Stimulated activated effector memory CD8-positive, alpha-beta T cell treated with anti-CD3 and anti-CD28 coated beads, Interleukin-12 subunit alpha, Interleukin-12 subunit beta, amount 100 ng/mL, for 72 hours (primary cell): ENCODE measurements at places on chromosomes 5 and 9.

DNA sequence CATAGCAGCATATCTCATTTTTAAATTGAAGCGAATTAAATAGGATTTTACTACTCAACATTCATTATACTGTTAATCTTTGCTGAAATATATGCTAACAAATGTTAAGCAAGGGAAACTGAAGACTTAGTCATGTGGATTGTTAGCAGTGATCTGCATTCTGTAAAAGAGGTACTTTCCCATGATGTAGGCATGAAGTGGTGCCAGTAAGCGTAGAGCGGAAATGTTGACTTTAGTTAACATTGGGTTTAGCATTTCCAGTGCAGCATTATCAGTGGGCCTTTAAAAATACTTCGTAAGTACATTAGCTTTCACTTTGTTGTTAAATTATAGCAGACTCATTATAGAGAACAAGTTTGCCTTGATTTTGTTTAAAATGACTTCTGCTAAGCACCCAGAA, 130.3 kb downstream of the CDC42SE2 start:
- no peak for DNase-seq

DNA sequence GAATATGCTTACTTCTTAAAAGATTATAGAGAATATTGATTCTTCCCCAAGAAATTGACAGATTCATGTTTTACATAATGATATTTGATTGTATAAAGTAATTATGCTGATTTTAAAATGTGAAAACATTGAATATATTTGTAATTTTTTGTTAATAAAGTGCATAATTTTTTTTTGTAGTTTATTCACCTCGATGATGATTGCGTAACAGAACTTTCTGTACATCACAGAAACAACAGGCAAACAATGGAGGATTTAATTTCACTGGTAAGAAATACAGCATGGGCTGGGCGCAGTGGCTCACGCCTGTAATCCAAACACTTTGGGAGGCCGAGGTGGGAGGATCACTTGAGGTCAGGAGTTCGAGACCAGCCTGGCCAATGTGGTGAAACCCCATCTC, 70.1 kb downstream of the MELK start:
- no peak for DNase-seq

GRCh38 chr5:113311301-113311700, 123.5 kb downstream of the TSSK1B start:
- no peak for DNase-seq

DNA sequence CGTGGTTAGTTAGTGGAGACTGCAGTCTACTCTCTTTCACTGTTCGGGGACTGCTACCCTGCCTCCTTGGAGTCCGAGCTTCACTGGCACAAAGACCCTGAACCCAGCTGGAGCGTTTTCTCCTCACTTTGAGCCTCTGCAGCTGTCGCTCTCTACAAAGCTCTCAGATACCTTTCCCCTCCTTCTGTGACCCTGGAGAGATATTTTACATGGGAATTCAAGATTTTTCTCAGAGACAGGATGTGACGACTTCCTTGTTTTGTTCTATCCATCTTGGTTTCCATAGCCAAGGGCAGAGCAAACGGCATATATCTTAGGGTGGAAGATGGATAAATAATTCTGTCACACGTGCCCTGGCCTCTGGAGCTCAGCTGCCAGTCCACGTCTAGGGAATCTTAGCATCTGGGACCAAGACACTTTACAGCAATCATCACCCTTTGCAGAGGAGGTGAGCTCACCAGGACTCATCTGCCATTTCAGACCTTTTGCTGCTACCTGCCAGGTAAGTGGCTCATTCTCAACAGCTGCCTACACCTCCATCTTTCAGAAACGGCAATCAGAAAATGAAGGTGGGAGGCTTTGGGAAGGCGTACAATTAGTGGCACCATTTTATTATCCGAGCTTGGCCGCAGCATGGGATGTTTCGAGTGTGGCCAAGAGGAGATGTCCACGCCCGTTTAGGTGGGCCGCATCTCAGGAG, at the start of gene BTNL9:
TSS of gene BTNL9 (plus strand) at position 336 of the 700 bp plus-strand sequence. CDS start 5,224 bp downstream, outside the sequence.
- DNase-seq, result no peak

DNA sequence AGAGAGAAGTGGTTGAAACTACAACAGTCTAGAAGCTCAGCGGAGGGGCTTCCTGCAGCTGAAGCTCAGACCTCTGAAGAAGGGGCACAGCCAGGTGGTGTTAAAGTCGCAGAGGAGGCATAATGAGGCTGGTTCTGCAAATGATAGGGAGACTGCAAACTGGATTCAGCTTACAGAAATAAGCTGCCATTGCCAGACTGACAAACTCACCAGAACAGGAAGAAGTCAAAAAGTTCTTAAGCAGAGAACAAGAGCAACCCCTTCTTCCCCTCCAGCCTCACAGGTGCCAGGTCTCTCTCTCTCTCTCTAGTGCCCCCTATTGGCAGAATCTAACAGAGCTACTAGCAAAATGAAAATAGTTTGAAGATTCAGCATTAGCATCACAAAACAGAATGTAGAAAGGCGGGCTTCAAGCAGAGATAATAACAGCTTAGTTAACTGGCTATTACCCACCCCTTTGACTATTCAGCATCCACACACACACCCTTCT, 76.7 kb downstream of the GRAMD2B start:
- DNase-seq, result no peak

GRCh38 chr9:109143881-109144562, 23.0 kb downstream of the FRRS1L start:
- DNase-seq, result no peak

GRCh38 chr9:118455788-118456187, 751.6 kb downstream of the TLR4 start:
- DNase-seq, result no peak

DNA sequence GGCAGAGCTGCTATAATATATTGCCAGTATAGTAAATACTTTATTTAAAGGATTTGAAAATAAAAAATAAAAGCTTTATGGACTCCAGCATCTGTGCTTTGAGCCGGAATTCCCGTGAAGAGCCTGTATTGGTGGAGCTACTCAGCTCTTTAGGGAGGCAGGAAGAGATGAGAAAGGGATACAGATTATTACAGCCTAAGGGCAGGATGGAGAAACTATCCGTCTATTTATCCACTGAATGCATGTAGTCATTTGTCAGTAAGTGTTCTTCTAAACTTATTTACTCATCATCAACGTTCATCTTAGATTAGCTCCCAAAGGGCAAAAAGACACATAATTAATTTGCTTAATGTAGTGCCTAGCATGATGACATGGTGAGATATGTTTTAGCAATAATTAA, 48.4 kb downstream of the SLC1A1 start:
- no peak for DNase-seq

DNA sequence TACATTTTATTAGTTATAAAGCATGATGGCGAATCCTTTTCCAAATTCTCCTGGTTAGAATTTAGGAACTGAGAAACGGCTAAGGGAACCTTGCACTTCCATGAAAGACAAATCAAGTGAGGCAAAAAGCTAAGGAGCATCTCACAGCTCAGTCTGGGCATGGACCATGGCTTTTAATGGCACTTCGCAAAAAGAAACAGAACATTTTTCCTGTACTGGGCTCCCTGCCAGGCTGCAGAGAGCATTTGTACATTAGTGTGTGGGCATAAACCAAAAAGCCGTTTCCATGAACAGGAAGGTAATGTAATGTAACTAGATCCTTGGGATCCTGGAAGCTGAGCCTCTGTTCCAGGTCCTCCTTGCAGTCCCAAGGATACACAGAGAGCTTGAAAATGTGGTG, 354.2 kb downstream of the MRPS30 start:
- no peak for DNase-seq

DNA sequence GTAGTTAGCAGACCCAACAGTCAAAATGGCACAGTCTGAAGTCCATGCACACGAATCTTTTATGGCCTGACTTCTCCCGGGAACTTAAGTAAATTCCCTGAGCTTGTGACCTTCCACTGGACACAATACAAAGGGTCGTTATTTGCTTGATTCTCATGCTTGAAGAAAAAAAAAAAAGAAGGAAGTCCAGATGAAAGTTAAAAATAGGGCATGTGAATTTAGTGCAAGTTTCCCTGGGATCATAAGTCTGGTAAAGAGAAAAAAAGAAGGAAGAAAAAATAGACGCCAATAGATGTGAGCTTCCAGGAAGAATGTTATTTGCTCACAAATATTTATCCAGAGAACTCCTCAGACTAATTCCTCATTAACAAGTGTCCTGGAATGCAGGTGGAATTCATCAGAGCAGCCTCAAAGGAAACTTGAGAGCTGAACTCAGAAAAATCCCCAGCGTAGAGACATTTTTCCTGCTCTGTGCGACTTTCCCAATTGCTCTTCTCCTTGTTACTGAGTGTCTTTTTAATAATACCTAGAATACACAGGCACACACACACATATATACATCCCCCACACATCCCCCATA, 616.3 kb downstream of the EBF1 start:
- no peak for DNase-seq

DNA sequence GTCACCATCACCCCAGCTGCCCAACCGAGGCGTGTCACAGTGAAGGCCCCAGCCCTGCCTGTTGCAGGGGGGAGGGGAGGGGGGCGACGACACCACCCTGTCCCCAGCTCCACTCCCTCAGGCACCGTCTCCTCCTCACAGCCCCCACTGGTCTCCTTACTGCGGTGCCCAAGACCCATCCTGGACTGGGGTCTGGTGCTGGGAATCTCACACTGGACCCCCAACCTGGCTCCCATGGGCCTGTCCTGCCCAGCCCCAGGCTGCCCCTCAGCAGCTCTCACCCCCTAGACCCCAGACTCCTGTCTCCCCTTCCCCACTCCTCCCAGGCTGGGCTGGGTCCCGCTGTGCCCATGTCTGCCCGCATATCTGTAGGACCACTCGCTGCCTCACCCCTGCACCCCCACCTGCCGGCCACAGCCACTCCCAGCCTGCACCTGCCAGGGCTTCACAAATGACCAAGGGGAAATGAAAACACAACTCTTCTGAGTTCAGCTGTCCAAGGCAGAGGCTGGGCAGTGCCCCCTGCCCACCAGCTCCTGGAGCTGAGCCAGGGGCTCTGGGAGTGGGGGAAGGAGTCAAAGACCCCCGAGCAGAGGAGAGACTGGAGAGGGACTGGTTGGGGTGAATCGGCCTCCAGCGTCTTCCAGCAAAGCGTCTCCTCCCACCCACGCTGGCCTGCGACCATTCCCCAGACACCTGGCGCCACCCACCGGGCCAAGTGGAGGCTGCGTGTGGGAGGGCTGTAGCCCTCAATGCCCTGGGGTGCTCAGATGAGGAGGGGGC, 32.6 kb upstream of the EGFL7 start:
- DNase-seq, result peak; percentile 70

DNA sequence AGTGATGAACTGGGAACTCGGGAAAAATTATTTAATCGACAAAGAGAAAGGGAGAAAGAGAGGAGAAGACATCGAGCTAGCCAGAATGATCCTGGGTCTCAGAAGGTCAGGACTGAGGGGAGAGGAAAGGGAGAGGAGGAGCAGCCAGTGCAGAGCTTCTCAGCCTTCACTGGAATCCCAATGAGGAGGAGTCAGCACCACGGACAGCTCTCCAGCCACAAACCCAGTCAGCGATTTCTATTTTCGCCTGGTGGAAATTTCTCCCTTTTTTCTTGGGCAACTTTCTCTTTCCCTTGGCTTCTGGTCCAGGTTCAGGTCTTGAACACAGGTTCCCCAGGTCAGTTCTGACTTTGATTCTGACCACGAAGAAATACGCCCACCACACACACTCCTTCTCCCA, 1.6 kb upstream of the BRINP1 start:
- no peak for DNase-seq

DNA sequence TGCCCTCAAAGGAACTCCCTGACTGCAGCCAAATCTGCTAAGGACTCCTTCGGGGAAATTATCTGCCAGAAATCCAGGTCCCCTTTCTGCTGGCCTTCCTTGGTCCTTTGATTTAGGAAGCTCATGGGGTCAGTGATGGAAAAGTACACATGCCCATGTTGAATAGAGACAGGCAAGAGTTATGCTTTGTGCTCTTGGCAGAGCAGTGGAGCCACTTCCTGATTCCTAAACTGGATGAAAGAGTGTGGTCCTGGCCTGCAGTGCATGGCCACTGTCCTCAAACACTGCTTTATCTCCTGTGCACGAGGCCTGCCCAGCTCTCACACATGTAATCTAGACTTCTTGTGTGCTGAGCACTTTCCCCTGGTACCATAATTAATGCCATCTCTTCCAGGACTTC, 2.0 kb upstream of the EBF1 start:
- DNase-seq, result no peak

DNA sequence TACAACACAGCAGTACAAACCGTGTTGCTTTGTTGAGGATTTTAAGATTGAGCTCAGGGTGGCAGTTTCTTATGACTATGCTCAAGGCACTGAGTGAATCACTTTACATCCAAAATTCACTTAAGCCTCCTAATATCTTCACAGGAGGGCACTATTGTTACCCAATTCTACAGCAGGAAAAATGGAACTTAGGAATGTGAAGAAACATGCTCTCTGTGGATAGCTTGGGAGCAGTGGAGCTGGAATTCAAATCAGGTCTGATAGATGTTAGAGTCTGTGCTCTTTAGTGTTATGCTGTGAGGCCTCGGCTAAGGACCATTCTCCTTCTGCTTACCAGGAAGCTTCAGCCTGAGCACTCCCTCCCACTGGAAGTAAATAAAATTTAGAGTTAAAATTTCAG, 18.7 kb upstream of the HMHB1 start:
- DNase-seq, result no peak

- peak; percentile 77 for DNase-seq
Measured at GRCh38 chr9:128026255-128026772, 40.8 kb downstream of the NAIF1 start.

GRCh38 chr9:10674586-10674985, 61.8 kb upstream of the PTPRD start:
- no peak for DNase-seq

DNA sequence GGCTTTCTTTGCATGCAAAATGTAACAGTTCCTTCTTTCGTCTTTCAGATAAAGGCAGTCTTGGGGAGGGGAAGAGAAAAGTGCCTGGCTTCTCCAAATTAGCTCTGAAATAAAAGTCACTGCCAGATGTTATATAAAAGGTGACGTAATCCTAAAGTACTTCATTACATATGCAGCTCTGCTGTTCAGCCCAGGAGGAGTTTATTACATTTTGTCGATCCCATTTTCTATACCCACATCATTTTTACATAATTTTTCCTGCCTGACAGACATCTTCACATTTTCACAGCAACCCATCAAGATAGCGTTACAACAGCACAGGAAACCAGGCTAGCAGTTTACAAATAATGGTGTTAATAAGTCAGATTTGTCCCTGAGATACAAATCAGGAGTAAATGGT, 86.7 kb upstream of the SLC30A5 start:
- no peak for DNase-seq

GRCh38 chr5:89372176-89372575, 489.2 kb upstream of the MEF2C start:
- DNase-seq, result no peak

- DNase-seq, result no peak
Measured at GRCh38 chr5:169781420-169782345, 144.6 kb downstream of the DOCK2 start.

- DNase-seq, result no peak
Measured at GRCh38 chr5:98999631-99000030, 70.8 kb upstream of the CHD1 start.
